GM23248 (cell line): ENCODE measurements at places on chromosomes 13 and 19.

DNA sequence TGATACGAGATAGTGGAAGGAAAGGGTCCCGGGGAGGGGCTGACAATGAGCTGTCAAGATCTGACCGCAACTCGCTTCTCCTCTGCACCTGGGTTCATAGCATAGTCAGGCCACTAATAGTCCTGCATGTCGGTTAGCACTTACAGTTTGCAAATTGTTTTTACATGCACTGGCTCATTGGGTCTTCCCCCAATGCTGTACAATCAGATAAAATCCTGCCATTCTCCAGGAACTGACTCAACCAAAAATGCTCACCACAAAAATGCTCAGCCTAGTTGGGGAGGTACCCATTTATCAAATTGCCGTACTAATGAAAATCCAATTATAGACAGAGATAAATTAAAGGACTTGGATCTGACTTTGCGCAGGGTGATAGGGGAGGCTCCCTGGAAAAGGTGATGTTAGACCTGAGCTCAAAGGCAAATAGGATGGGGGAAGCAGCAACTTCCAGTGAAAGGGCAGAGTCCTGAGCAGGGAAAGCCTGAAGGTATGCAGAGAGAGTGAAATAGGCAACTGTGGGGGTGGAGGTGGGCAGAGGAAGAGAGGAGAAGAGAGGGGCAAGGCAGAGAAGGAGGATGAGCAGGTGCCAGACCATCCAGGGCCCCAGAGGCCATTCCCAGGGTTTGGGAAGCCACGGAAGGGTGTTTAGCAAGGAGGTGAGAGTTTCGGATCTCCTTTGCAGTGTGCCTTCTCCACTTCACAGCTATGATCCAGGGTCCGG, 326.1 kb upstream of the TSHZ3 start:
- peak; percentile 60 for DNase-seq

DNA sequence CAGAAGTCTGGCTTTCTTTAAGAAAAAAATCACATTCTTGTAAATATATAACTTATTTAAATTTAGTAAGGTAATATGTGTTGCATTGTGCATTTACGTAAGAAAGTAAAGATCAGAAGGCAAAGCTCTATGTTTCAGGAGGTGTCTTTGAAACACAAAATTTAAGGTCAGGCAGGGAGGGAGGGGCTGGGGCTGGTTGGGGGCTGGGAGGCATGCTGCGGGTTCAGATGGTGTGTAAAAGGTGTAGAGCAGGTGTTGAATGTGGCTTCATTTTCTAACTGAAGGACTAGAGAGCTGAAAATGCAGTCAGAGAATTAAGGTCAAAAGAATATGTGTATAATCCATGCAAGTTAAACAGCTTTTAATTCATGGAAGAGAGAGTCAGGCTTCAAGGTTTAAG, 14.3 kb downstream of the FAM216B start:
- no peak for DNase-seq

DNA sequence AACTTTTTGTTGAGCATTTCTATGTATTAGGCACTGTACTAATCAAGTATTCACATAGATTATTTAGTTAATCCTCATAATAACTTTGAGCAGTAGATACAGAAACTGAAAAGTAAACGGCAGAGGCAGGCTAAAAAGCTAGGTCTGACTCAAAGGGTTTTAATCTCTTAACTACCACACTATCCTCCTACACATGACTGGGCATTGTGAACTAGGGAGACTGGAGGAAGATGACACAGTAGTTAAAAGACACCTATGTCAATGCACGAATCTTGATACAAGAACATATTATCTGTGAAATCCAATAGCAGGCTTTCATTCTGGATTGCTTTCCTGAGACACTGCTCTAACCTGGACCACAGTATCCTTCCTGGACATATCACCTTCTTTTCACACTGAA, 36.3 kb downstream of the MICU2 start:
- peak; percentile 41 for DNase-seq

DNA sequence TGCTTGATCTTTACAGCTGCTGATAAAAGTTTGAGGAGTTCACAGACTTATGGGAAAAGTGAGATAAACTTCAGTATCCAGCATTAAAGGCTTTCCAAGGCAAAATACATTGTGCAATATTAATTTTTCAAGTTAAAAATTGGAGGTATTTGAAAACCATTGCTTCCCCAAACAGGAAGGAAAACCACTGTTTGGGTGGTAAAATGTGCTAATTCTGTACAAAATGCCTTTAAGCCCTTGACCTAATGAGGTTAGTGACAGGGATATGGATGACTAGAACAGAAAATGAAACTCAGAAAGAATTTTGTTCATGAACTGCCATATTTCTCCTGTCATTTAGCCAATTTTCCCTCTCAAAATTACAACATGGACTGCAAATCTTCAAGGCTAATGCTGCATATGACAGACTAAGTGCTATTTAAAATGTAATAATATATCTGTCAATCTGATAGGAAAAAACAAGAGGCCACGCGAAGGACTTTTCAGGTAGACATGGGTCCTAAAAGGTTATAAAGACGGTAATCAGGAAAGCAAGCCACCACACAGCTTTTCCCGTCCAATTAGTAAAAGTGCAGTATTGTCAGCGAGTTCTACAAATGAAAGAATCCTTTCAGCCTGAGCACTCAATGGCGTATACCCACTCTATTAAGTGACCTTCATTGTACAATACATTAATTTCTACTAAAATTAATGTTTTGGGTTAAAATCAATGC, 212.8 kb downstream of the ENOX1 start:
- no peak for DNase-seq

GRCh38 chr19:4172861-4173473, 9.4 kb downstream of the SIRT6 start:
- peak; percentile 69 for DNase-seq

GRCh38 chr13:101205408-101205807, 210.9 kb downstream of the NALCN start:
- no peak for DNase-seq

DNA sequence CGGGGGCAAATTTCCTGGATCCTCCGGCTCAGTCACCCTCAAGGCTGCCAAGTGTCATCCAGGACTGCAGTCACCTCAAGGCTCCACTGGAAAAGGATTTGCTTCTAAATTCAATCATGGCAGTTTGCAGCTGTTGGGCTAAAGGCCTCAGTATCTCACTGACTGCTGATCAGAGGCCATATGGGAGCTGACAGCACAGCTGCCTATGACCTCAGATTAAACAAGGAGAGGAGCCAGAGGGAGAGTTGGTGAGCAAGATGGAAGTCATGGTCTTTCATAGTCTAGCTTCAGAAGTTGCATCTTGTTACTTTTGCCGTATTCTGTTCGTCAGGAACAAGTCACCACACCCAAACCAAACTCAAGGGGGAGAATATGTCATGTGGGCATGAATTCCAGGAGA, 849.7 kb downstream of the UQCRFS1 start:
- no peak for DNase-seq

GRCh38 chr13:98143601-98144026, 720 bp downstream of the FARP1 start:
- peak; percentile 71 for DNase-seq

DNA sequence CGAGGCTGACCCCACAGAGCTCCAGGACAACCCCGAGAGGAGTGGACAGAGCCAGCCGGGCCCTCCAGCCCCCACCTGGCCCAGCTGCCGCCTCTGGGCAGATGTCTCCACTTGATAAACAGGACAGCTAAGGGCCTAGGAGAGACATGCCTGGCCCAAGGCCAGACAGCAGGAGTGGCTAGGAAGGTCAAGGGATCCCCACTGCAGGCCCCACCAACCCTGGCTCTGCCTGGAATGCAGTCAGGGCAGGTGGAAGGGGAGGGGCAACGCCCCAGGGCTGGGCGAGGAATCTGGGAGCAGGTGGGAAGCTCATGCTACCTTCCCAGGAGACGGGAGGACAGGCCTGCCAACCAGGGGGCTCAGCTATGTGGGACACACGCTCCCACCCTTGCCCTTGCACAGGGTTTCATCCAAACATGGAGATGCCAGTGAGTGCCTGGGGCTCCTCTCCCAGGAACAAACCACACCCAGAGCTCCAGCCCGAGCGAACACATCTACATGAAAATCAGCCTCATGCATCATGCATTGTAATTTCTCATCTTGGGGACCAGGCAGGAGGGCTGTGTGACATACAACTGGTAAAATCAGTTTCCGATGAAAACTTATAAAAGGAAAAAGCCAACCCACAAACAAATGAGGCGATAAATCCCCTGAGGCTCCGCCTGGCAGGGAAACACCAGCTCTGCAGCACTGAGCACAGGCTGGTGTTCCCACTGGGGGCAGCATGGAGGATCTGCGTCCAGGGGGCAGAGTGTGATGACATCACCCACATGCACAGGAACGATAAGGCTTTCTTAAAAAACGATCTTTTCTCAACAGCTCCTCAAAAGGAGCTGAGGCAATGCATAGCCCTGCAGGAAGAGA, 25.0 kb downstream of the SH3GL1 start:
- DNase-seq = peak; percentile 87

- DNase-seq = no peak
These were observed 282.9 kb downstream of the OLFM4 start for GRCh38 chr13:53311561-53311960.

DNA sequence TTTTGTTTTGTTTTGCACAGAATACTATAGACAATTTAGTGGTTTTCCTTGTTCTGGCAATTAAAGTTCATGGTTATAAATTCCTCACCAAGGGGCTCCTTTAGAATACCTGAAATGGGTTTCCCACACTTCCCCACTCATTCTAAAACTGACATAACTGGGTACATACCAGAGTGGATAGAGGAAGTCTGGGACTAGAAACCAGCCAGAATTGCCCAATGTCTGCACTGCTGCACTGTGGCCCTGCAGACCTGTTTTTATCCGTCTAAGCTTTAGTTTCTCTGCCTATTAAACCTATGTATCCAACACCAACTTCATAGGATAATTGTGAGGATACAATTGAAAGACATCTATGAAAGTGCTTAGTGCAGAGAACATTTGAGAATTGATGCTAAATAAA, 498.6 kb downstream of the KCTD12 start:
- no peak for DNase-seq

- no peak for DNase-seq
These were observed 301.7 kb downstream of the HS6ST3 start for GRCh38 chr13:96391606-96392005.

GRCh38 chr19:46495786-46496099, at the start of gene PNMA8B:
Gene PNMA8B, minus strand, starts transcription at chr19:46495867. Its CDS starts 402 bp downstream, at chr19:46495465.
- DNase-seq = peak; percentile 35

GRCh38 chr19:16283210-16284061, 41.2 kb upstream of the KLF2 start:
- peak; percentile 87 for DNase-seq
